CD8-positive, alpha-beta memory T cell (primary cell): ENCODE measurements at places on chromosomes 1 and 21. TPM values are rescaled to one million over a fixed set of nuclear protein-coding genes. Genes with fewer than 3 reads are reported as not detected.

Gene LEFTY2
- total RNA-seq: not detected

Gene TMIGD3
- not detected for total RNA-seq

- H3K27me3 ChIP-seq: no peaks in the 10 kb centered on the region
- peaks cover 5% of the 10 kb centered on the region for H3K4me1 ChIP-seq
- no peaks in the 10 kb centered on the region for H3K36me3 ChIP-seq
- DNase-seq: no peak
- no peak overlapping the region for H3K27ac ChIP-seq
These were observed 5.2 kb upstream of the EVI5 start for GRCh38 chr1:92790081-92790480.

Gene PGM1
- total RNA-seq: 29.0 TPM

Gene FBXO2
- 2.0 TPM for total RNA-seq

Gene TEDDM1
- not detected for total RNA-seq

GRCh38 chr1:107141491-107142126 is 770 bp downstream of the NTNG1 start:
- DNase-seq: no peak
- no peak overlapping the region for H3K27ac ChIP-seq
- H3K4me1 ChIP-seq: peaks cover 5% of the 10 kb centered on the region

Gene CFH
- total RNA-seq: 1.1 TPM

DNA sequence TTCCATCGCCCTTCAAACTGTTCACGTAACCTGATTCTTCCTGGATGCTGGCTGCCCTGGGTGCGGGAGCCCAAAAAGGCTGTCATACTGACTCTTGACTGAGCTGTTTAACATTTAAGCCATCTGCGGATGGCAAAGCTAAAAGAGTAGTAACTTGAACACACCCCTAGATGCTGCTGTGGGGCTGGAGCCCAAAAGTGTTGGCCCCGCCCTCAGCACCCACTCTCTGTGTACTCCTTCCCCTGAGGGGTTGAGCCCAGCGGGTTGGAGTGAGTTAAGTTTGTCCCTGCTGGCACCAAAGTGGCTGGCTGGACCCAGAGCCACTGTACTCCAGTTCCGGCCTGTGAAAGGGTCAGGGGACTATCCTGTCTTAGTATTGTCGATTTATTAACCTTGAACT is 640.6 kb downstream of the PTPRU start:
- H3K27me3 ChIP-seq: peaks cover 5% of the 10 kb centered on the region
- no peak for DNase-seq
- H3K36me3 ChIP-seq: no peaks in the 10 kb centered on the region
- no peak overlapping the region for H3K27ac ChIP-seq
- no peaks in the 10 kb centered on the region for H3K4me1 ChIP-seq

GRCh38 chr1:56755911-56756310 is 63.3 kb downstream of the FYB2 start:
- no peaks in the 10 kb centered on the region for H3K4me1 ChIP-seq
- no peak overlapping the region for H3K27ac ChIP-seq
- H3K4me3 ChIP-seq: no peak overlapping the region
- no peaks in the 10 kb centered on the region for H3K36me3 ChIP-seq
- DNase-seq: no peak
- no peaks in the 10 kb centered on the region for H3K27me3 ChIP-seq

DNA sequence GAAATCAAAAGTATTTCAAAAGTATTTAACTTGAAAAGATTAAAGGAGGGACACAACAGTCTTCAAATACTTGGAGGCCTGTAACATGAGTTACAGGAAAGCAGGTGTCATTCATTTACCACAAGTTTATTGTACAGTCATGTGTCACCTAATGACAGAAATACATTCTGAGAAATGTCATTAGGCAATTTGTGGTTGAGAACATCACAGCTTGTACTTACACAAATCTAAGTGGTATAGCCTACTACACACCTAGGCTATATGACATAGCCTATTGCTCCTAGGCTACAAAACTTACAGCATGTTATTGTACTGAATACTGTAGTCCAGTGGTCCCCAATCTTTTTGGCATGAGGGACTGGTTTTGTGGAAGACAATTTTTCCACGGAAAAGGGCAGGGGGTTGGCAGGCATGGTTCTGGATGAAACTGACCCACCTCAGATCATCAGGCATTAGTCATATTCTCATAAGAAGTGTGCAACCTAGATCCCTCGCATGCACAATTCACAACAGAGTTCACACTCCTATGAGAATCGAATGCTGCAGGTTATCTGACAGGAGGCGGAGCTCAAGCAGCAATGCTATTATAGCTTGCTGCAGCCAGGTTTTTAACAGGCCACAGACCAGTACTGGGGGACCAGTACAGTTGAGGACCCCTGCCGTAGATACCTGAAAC is 25.0 kb upstream of the PHTF1 start:
- no peaks in the 10 kb centered on the region for H3K27me3 ChIP-seq
- peaks cover 83% of the 10 kb centered on the region for H3K4me1 ChIP-seq
- no peaks in the 10 kb centered on the region for H3K36me3 ChIP-seq
- H3K27ac ChIP-seq: peak overlapping the region; percentile 52
- H3K4me3 ChIP-seq: peak overlapping the region; percentile 11

Gene SPRR3
- total RNA-seq: not detected

Gene SHISAL2A
- total RNA-seq: 16.7 TPM
